Umbilical cord (tissue), 2 donors: ENCODE measurements at places on chromosomes 16 and 17.

DNA sequence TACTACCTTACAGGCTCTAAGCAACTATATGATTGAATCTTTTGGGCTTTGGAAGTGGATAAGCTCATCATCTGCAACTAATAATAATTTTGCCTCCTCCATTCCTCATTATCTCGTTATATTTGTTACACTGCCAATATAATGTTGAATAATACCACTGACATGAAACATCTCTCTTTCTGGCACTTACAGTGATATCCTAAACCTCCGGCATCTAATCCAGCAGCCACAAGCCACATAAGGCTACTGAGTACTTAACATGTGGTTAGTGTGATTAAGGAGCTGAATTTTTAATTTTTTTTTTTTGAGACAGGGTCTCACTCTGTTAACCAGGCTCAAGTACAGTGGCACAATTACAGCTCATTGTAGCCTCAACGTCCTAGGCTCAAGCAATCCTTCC is 9.6 kb downstream of the CDC42EP4 start:
- DNase-seq: no peak

DNA sequence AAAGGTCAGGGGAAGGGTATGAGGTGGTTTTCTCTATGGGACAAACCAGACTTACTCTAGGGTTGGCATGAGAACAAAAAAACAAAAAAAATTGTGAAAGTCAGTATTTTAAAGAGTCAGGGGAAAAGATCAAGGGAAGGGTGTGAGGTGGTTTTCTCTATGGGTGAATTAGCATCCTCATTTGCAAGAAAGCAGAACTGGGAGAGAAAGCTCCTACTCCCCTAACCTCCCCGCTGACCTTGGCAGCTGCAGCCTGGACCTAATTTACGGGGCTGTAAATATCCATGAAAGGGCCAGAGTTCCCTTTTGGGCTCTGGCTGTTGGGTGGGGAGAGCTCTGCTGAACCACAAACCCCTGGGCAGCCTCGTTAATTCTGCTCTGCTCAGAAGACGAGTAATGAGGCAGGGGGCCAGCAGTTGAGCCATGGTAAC is 10.6 kb downstream of the RHBDL3 start:
- no peak for DNase-seq

- no peak for DNase-seq
These were observed 4.0 kb downstream of the RNASEK start for GRCh38 chr17:7016418-7016817.

GRCh38 chr16:57619133-57619605 is 9.3 kb upstream of the ADGRG1 start:
- DNase-seq: no peak

DNA sequence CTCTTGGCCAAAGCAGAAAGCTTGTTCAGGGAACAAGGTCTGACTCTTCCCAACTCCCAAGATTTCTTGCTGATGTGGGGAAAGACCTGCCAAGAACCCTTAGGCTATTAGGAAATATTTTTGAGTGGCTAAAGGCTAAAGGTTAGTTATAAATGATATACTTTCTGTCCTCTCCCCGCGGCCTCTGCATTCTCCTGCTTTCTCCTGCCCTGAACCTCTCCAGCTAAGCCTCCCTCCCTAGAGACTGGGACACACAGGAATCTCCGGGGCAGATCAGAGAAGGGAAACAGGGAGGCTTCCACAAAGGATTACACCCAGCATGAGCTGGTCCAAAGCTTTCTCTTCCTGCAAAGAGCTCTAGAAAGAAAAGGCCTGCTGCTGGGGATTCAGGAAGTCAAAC is 2.3 kb downstream of the SLC43A2 start:
- DNase-seq: no peak

DNA sequence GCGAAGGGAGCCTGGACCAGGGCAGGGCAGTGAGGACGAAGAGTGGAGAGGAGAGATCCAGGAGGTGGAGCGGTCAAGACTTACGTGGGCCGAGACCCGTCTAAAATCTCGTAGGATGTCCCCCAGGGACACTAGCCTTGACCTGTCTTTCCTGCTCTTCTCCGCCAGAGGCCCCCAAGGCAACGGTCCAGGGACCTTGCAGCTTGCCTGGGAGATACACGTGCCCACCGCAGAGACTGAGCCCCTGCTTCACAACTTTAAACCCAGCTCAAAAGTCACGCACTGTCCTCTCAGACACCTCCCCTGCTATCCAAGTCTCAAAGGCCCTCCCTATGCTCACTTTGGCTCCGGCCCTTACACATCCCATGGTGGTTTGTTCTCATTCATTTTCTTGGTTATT is 9.4 kb downstream of the TIGD7 start:
- no peak for DNase-seq

DNA sequence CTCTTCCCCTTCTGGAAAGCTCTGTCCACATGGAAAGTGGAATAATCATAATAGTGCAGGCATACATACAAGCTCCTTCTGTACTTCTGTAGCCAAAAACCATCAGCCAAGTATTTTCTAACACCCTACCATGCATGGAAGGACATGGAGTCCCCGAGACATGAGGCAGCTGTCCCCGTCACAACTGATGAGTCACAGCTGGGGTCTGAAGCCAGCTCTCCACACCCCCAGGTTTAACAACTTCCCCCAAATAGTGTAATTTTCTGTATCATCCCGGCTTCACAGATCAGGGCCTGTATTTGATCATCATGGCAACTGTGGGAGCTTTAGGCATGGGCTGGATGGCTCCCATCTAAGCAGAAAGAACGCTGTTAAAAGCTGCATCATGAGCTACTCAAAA is 16.6 kb downstream of the C16orf96 start:
- DNase-seq: no peak

DNA sequence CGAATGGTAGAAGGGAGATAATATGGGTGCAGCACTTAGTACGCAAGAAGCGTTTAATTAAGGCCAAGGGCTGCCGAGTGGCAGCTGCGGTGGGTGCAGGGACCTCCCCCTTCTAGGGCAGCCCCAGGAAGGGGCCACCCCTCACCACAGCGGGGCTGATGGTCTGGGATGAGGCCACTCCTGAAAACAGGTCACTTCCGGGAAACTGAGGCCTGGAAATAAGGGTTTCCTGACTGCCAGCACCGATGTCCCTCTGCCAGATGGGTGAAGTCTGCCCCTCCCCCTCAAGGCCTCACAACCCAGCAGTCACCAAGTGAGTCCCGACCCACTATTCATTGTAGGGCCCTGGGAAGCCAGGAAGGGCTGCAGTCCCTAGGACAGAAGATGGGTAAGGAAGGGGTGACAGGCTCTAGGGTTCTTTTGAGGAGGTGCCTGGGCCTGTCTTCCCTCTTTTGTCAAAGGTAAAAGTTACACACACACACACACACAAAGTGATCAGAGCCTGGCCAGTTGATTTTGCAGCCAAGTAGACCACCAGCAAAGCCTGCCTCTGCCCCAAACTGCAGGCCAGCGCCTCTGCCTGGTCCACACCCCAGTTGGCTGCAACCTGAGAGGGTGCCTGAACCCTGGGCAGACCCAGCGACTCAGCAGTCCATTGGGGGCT is 12.5 kb downstream of the SREBF1 start:
- DNase-seq: peak; percentile 35

GRCh38 chr17:42675965-42676423 is 800 bp downstream of the PLEKHH3 start:
- DNase-seq: peak; percentile 57

DNA sequence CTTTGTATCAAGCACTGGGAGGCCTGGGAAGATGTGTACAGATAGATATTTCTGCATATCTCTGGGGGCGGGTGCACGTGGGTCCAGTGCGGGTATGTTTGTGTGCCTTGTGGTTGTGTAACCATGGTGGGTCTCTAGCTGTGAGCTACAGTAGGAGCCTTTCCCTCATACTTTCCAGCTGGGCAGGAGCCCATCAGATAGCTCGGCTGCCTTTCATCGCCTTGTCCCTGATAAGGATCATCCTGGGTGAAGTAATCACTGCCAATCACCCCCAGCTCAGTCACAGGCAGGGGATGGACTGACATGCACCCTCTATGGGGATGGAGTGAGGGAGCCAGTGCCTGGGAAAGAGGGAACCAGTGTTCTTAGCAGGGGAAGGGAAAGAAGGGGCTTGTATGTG is 3.2 kb upstream of the SCRN2 start:
- peak; percentile 41 for DNase-seq

DNA sequence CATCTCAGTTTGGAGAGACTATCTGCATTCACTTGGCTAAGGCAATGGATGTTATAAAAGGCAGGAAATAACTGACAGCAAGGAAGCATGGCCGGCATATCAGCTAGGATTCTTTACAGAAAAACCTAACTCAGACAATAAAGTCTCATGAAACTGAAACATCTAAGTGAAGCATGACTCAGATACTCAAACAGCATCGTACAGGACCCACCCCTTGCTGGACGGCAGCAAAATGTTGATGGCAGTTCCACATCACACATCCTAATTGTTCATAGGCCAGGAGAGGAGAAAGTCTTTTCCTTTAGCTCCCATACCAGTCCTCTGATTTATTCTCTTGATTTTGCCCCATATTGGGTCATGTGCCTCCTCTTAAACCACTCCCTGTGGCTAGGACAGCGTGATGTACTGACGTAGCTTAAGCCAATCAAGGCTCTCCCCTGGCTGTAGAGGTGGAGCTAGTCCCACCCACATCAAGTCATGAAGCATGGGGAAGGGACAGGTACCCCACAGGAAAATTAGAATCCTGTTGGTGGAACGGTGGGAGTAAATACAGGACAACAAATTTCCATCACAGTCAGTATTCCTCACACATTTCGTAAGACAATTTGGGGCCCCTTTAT is 178.9 kb downstream of the IRX3 start:
- DNase-seq: no peak

DNA sequence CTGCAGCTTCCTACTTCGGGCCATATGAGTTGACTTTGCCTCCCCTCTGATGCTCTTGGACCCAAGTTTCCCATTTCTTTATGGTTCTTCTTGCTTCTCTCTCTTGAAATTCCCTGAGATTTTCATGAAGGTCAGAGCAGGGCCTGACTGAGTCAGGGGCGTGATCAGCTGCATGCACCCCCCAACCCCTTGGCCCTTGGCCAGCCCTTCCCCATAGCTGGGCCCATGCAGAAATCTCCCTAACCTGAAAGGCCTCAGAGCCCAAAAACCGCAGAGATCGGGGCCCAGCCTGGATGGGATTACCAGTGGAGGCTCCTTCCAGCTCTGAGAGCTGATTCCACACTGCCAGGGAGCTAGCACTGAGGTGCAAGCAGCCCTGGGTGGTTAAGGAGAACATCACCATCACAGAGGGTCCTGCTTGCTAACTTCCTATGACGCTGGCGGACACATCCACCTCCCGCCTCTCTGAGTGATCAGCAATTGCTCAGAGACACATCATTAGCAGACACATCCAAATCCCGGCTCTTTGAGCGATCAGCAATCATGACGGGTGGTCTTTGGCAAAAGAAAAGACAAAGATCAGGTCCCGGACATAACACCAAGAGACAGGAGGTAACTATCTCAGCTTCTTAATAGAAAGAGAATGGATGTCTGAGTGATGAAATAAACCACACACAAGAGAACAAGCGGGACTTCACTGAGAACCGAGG is 161.5 kb downstream of the C16orf78 start:
- DNase-seq: peak; percentile 19

- no peak for DNase-seq
These were observed 39.6 kb downstream of the BAHCC1 start for GRCh38 chr17:81434681-81435417.

DNA sequence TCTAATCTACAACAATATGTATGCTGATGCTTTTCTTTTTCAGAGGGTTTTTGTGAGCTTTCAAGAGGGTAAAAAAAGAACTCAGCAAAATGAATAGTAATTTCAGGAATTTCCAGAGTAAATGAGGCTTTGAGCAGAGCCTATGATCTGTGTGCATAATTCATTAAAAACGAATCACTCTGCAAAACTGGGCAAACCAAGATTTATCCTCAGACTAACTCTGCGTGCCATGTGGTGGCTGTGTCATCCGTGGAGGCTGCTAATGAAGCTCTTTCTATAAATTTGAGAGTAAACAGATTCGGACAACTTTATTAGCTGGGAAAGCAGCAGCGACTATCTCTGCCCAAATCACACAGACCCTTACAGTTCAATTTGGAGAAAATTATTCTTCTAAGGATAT is 83.8 kb downstream of the FOXL1 start:
- DNase-seq: no peak

- DNase-seq: no peak
These were observed 23.8 kb upstream of the KCNJ12 start for GRCh38 chr17:21352221-21352980.

DNA sequence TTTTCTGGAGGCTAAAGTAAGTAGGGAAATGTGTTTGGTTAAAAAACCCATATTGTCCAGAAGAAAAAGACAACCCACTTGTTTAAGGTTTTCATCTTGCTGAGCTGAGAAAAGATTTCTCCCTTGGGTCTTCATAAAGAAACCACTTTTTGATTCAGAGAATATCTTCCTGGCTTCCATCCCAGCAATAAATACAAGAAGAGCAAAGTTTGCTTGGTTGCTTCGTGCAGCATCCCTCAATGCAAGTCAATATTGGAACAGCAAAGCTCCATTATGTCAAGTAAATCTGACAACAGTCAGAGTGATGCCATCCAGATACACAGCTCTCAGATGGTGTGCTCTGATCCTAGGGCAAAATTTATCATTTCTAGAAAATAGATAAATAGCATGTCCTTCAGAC is 118.9 kb upstream of the PIRT start:
- DNase-seq: peak; percentile 67

GRCh38 chr17:5703736-5704135 is 119.4 kb upstream of the NLRP1 start:
- DNase-seq: no peak

DNA sequence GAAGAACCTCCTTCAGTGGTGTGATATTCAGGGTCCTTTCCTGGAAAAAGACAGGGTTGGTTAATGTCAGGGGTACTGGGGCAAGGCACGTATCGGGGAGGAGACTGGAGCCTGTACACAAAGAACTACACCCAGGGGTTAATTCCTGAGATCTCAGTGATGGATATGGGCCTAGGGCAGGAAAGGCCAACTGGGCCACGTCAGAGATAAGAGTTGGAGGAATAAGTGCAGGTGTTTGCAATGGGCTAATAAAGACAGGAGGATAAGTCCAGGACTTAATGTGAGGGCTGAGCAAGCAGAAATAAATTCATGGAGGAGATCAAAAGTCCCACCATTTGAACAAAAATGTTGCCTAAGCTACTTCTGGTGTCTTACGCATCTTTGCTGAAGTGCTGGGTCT is 10.4 kb upstream of the HERPUD1 start:
- DNase-seq: no peak

- no peak for DNase-seq
These were observed 73.2 kb upstream of the C16orf82 start for GRCh38 chr16:26993511-26993910.

GRCh38 chr17:73888862-73889261 is 244.6 kb upstream of the SDK2 start:
- DNase-seq: peak; percentile 2

- DNase-seq: no peak
These were observed 327.3 kb upstream of the CDH8 start for GRCh38 chr16:62363501-62363900.
